ENCODE measurements at places on chromosomes 3 and 15.

DNA sequence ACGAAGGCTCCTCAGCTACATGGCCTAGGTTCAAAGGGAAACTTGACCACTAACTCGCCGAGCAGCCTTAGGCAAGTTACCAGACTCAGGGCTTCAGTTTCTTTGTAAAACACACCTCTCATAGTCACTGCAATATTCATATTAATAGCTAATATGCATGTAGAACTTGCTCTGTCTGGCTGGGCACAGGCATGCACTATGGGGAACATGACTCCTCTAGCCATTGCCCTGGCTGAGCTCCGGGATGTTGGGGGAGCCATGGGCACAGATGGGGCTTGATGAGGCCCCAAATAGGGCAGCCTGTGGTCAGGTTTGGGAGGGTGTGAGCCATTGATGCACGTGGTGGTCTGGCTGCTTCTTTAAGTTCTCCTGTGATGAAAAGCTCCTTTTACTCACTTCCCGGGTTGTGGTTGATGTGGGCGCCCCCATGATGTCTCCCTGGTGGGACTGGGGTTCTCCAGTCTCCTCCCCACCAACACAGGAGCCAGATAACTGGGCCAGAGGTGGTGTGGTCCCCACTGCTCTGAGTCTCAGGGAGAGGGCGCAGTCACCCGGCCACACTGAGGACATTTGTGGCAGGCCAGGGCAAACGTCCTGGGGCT, 29.4 kb upstream of the DUSP7 start:
- DNase-seq = no peak

- no peak for DNase-seq
Observed at GRCh38 chr3:33023176-33024136, 72.0 kb downstream of the CCR4 start.

- DNase-seq = no peak
Observed at GRCh38 chr3:172586436-172586835, 63.2 kb upstream of the TNFSF10 start.

DNA sequence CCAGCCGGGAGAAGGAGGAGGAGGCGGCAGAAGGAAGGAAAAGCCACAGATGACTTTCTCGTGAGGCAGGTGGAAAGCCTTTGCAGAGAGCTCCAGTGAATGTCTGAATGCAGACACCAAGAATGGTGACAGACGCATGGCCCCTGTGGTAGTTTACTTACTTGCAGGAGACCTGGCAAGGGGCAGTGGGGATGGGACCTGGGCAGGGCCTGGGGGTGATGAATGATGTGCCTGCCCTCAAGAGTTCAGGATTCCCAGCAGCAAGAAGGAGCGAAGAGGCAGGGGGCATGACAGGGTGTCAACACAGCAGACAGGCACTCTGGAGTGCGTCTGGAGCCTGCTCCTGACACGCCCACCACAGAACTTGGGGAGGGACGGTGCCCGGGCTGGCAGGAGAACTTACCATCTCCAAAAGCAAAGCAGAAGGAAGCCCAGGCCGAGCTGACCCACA, 260.5 kb upstream of the LYSMD4 start:
- DNase-seq = no peak

GRCh38 chr15:40392986-40393948, 10.7 kb downstream of the KNSTRN start:
- no peak for DNase-seq

DNA sequence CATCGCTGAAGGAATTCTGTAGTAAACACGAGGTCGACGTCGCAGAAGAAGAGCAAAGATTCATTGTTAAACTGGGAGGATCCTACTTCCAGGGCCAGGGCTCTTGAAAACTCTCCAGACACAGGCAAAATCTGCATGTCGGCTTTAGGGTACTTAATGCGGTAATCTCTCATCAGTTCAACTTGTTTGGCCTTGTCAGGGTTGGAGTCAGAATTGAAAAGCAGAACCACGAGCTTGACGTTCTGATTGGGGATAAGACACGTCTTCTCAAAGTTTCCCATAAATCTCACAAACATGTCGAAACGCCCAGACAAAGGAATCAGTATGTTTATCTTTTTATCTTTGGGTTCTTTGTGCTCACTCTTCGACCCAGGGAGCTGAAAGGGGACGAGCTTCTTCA, 74.0 kb downstream of the CHSY1 start:
- DNase-seq = no peak

GRCh38 chr15:76582550-76582949, 246.0 kb downstream of the ISL2 start:
- DNase-seq = no peak

DNA sequence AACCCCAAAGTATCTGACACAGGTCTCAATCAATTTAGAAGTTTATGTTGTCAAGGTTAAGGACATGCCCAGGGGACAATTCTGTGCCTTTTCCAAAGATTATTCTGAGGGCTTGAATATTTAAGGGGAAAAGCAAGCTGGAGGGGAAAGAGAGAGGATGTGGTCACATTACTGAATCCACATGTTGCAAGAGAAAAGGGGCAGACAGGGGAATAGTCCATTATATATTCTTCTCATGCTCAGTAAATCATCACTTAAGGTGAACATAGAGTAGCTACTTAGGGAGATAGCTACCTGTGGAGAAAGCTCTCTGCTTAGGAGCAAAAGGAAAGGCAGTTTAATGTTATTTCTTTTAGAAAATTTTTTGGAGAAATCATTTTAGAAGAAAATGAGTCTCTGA, 751.6 kb downstream of the SI start:
- no peak for DNase-seq

DNA sequence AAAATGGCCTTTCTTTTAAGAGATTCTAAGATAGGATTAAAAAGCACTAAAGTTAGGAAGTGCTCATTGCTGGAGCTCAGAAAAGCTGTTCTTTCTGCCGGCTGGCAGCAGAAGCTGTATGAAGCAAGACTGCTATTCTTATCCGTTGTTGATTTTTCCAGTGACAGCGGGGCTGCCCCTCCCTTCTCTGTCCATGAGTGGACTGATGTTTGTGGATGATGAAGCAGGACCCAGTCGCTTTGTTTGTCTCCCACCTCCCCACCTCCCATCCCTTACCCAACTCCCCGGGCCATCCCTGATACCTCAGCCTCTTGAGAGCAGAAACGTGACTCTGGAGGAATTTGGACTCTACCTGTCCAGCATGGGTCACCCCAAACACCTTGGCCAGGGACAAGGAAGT, 10.3 kb upstream of the MUSTN1 start:
- peak; percentile 49 for DNase-seq

DNA sequence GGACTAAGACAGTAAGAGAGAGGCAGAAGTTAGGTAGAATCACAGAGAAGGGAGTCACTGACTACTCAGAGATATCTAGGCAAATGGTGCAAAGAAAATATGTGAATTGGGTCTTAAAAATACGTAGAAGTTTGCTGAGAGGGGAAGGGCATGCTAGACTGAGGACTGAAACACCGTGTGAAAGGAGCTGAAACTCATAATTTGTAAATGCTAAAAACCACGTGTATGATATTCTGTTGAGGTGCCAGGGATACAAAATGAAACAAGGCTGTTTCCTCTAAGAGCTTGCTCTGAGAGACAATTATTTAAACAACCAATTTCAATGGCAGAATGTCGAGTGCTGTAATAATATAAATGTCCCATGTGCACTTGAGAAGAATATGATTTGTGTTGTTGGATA, 47.2 kb downstream of the NCK1 start:
- DNase-seq = no peak

- DNase-seq = peak; percentile 48
Observed at GRCh38 chr15:39581793-39582285, 960 bp downstream of the THBS1 start.

- DNase-seq = peak; percentile 42
Observed at GRCh38 chr15:84840741-84841429, 23.7 kb downstream of the ALPK3 start.

DNA sequence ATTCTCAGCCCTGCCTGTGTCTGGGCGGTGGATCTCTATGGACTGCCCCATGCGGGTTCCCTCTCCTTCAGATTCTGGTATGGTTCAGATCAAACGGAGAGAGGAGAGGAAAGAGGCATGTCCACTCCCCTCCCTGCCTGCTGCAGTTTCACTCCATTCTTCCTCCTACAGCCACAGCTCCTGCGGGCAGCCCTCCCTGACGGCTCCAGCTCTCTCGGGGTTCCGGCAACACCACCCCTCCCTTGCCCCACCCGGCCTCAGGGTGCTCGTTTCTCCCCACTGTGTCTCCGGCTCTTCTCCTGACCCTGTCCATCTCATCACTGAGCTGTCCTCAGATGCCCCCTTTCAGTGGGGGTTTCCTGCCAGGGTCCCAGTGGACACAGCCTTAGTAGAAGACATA, 13.9 kb downstream of the TRH start:
- DNase-seq = no peak

- DNase-seq = no peak
Observed at GRCh38 chr15:75834021-75834420, 9.2 kb upstream of the UBE2Q2 start.

DNA sequence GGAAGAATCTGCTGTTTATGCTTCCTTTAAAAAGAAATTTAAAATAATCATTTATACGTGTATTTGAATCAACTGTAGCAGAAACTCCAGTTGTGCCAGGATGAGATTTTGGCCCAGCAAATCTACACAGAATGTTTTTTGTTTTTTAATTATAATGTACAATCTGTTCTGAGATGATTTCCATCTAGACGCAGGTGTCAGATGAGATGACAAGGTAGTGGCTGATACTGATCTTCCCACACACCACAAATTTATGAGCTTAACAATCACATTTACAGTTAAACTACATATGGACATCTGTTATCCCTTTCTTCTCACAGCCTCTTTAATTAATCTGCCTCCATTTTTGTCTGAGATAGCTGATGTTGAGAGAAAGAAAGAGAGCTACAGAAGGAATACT, 23.6 kb downstream of the DCLK3 start:
- DNase-seq = no peak

- no peak for DNase-seq
Observed at GRCh38 chr15:99706557-99707303, 26.5 kb downstream of the LYSMD4 start.

- no peak for DNase-seq
Observed at GRCh38 chr3:197503652-197504051, 52.1 kb downstream of the BDH1 start.

DNA sequence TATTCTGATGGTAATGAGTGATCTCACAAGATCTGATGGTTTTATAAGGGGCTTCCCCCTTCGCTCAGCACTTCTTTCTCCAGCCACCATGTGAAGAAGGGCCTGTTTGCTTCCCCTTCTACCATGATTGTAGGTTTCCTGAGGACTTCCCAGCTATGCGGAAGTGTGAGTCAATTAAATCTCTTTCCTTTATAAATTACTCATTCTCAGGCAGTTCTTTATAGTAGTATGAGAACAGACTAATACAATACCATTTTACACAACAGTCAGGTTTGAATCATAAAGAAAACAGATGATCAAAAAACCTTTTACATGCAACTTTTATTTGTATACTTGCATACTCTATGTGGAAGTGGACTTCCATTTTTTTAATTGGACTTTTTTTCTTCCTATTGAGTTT, 46.7 kb upstream of the CBLB start:
- DNase-seq = no peak

DNA sequence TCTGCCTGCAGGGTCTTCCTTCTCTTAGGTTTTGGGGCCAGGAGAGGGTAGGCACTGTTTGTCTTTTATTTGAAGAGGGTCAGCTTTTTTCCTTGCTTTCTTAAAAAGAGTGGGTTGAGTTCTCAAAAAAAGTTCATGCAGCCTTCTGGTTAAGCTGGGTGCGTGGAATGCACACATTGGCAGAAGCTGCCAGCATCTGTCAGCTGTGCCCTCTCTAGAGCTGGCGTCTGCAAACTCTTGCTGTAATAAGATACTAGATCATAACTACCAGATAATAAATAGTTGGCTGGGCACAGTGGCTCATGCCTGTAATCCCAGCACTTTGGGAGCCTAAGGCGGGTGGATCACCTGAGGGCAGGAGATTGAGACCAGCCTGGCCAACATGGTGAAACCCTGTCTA, 373.4 kb downstream of the OCA2 start:
- DNase-seq = no peak

GRCh38 chr3:192332386-192333291, 394.7 kb downstream of the FGF12 start:
- DNase-seq = no peak

- no peak for DNase-seq
Observed at GRCh38 chr3:64131725-64132469, 93.4 kb downstream of the PRICKLE2 start.

- DNase-seq = no peak
Observed at GRCh38 chr3:124826703-124827102, 60.5 kb downstream of the ITGB5 start.

GRCh38 chr3:161854232-161854771, 357.7 kb downstream of the OTOL1 start:
- no peak for DNase-seq
